ENCODE measurements at places on chromosomes 5 and 9.
A peak's percentile ranks its signal among the peaks of the same experiment; 100 is the strongest.

DNA sequence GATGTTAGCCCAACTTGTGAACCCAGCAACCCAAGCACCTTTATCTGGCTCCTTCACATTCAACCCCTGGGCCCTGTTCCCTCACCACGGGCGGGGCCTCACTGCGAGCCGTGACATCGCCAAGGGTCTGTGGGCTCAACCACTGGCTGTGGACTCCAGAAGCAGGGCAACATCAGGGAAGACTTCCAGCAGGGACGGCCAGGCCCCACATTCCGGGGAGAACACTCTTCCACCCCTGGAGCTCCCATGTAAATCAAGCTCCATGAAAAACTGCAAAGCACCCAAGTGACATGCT, 175.3 kb downstream of the ERCC6L2 start:
- no peak for DNase-seq

DNA sequence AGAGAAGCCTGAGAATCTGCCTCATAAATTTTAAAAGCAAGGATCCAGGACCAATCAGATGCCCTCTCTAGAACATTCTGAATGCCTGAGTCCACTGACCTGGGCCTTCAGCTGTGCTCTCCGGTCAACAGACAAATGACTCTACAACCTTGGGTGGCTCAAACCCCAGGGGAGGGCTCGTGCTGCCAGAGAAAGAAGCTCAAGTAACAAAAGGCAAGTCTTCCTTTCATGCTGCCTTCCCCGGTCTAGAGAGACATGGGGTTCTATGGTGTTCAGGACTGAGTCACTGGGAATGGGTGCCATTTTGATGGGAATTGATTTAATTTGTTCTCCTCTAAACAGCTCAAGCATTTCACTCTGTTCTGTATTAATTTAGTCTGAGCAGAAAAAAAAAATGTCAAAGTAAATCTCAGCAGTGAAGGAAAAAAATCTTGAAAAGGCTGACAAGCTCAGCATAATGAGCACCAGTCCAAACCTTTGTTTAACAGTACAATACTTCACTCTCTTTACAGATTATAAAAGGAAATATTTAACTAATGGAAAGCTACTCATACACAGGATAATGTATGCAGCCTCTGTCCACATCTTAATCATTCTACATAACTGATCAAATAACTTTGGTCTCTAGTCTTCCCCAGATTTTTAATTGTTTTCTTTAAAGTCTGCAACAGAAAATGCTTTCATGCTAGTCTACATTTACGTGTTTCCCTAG, 191.0 kb downstream of the GLIS3 start:
- DNase-seq = no peak

GRCh38 chr9:131275332-131276093, 797 bp downstream of the FAM78A start:
- DNase-seq = no peak

GRCh38 chr5:65047948-65048690, 279.4 kb downstream of the CWC27 start:
- DNase-seq = no peak

DNA sequence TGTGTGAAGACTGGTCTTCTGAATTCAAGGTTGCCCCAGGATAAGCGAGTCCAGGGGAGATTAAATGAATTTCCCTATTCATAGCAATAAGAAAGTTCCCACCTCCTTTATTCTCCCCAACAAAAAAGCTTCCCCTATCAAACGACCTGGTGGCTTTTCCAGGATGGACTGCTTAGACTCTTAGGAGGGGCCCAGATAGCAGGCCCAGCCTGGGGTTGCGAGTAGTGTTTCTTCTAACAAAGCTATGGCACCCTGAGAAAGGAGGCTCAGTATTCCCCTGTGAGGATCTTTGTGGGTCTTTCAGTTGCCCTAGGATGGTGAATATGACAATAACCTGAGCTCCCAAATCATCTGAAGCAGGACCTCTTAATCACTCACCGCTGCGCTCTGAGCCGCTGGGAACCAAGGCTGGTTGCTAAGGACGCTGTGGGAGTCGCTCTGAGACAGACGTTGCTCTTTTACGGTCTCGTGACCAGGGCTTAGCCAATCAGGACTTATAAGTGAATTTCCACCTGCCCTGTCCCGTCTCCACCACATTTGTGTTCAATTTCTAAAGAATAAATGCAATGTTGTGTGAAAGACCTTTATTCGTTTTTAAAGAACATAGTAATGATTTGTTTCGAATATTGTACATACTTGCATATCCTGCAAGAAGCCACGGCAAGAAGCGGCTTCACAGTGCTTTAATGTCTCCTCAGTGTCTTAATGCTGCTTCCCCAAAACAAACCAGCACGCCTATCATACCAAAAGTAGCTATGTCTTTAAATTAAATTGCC, at the start of gene TMEM232:
TSS of gene TMEM232 (minus strand) at position 423 of the 776 bp plus-strand sequence. CDS start 59,319 bp downstream, outside the sequence.
- peak; percentile 92 for DNase-seq

- no peak for DNase-seq
Measured at GRCh38 chr9:124251605-124252378, 6.0 kb upstream of the NEK6 start.

GRCh38 chr9:109806506-109807115, 26.6 kb downstream of the PALM2AKAP2 start:
- DNase-seq = no peak

- no peak for DNase-seq
Measured at GRCh38 chr9:122226142-122226757, 2.5 kb downstream of the LHX6 start.

GRCh38 chr5:129904102-129904666, at the start of gene CHSY3:
Gene CHSY3 (plus strand): TSS chr5:129904465.
- DNase-seq = peak; percentile 66

- DNase-seq = no peak
Measured at GRCh38 chr5:38546691-38547146, 9.7 kb downstream of the LIFR start.

DNA sequence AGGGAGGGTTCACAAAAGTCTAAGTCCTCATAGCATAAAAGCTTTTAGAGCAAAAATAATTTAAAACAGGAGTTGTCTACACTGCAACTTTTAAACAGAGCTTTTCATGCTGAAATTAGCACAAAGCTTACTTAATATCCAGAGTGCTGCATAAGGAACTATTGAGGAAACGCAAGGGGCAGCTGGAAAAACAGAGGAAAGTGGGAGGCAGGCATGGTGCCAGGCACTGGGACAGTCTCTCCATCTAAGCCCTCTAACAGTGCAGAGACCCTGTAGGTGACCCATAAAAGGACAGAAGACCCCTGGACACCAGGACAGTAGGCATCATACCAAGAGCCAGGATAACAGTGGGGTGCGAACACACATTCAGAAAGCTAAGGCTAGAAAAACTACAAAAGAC, 49.3 kb downstream of the ADAMTS12 start:
- no peak for DNase-seq

DNA sequence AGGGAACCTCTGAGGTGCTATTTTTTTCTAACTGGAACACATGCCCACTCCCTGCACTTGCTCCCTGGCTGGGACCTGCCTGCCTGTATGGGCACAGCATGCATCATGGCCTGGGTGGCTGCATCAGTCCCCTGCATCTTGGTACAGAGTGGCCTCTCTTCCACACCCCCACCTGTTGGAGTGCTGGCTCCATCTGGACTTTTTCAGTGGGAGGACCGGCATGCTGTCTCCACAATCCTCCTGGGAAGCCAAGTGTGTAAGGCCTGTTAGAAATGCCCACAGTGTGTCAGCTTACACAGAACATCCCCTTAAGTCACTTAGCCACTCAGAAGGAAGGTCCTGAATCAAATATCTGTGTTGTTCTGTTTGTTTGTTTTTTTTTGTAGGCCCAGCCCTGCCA, 102.9 kb downstream of the MARCHF3 start:
- no peak for DNase-seq

DNA sequence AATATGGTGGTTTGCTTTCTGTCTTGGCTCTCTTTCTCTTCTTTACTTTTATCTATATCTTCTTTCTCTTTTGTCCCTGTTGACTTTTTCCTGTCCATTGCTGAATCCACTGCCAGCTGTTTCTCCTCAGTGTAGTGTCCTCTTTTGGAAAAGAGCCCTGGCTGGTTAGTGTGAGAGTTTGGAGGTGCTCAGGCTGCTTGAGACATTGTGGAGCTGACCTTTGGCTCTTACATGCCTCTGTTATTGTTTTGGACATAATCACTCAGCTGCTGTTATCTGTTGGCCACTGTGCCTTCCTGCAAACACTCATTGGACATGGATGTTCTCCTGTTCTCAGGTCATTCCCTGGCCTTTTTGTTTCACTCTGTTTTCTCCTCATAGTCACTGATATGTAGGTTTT, 295.4 kb upstream of the RIOK2 start:
- no peak for DNase-seq

DNA sequence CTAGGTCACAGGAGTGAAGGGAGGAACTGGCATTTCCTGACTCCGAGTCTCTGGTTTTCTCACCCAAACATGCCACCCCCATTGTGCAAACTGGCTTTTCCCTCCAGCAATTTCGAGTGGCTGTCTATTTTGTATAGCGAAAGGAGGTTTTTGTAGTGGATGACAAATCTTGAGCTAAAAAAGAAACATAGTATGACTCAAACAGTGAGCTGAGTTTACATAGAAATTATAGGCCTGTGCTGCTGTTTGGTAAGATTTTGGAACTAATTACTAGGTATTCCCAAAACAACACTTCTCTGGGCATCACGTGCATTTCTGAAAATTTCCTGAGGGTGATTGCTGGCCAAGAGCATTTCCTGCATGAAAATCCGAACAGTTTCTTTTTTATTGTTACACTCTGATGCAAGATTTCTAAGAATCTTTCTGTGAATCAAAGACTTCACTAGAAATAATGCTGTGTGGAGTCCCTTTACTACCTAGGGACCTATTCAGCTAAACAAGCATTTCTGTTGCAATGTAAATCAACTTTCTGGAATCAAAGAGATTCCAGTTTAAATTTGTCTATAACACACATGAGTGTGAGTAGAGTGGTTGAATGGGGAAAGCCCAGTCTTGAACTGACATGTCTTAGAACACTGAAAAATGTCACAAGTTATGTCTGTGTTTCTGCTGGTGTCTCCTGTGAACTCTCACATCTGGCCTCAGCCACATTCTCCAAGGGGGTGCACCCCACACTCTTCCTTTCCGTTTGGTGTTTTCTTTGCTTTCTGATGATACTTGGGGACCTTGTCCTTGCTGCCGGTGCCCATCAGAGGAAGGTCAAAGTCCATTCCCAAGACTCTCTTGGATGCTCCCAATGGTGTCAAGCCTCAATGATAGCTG, 33.3 kb upstream of the DAPK1 start:
- no peak for DNase-seq

- no peak for DNase-seq
Measured at GRCh38 chr5:123500471-123500870, 11.5 kb upstream of the CSNK1G3 start.

DNA sequence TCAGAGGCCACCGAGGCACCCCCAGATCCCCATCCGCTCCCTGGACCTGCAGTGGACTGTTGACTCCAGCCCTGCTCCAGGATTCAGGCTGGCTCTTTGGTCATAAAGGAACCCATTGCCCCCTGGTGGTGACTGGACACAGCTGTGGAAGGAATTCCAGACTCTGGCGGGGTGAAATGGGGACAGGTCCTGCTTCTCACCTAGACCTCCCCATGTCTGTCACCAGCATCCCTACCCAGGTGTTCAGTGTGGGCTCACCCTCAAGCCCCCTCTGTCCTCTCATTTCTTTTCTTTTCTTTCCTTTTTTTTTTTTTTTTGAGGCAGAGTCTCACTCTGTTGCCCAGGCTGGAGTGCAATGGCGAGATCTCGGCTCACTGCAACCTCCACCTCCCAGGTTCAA, 25.5 kb upstream of the STXBP1 start:
- peak; percentile 80 for DNase-seq

- DNase-seq = no peak
Measured at GRCh38 chr9:127349483-127350113, 47.4 kb upstream of the SLC2A8 start.

DNA sequence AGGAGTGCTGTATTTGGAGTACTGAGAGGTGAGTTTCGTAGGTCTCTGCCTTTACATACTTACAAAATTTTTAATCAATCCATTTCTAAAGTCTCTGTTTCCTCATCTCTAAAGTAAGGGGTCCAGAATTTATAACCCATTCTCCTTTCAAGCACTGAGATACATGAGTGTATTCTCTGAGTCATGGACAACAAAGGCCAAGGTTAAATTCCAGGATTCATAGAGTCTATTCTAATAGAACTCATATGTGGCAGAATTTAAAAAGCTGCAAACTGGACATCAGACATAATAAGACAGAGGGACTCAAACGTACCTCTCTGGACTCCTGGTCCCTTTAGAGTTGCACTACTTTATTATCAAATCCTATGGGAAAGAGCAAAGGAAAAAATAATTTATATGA, 112.5 kb upstream of the SLIT3 start:
- no peak for DNase-seq

GRCh38 chr9:121589986-121590385, 61.4 kb upstream of the DAB2IP start:
- no peak for DNase-seq

DNA sequence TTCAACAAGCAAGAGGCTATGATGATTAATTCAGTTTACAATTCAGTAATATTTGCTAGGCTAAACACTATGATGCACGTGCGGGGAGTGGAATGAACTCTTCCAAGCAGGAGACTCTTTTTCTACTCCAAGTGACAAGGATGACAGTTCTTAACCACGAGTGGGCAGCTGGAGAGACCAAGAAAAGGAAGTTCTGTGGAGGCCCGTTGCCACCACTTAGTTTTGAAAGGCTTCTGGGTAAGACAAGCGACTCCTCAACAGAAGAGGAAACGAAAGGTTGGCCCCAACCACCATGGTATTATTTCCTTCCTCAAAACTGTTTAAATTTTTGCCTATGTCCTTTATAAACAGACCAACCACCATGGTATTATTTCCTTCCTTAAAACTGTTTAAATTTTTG, 2.8 kb downstream of the DCAF12 start:
- DNase-seq = peak; percentile 81

- no peak for DNase-seq
Measured at GRCh38 chr9:38208206-38208901, 139.3 kb upstream of the SHB start.

DNA sequence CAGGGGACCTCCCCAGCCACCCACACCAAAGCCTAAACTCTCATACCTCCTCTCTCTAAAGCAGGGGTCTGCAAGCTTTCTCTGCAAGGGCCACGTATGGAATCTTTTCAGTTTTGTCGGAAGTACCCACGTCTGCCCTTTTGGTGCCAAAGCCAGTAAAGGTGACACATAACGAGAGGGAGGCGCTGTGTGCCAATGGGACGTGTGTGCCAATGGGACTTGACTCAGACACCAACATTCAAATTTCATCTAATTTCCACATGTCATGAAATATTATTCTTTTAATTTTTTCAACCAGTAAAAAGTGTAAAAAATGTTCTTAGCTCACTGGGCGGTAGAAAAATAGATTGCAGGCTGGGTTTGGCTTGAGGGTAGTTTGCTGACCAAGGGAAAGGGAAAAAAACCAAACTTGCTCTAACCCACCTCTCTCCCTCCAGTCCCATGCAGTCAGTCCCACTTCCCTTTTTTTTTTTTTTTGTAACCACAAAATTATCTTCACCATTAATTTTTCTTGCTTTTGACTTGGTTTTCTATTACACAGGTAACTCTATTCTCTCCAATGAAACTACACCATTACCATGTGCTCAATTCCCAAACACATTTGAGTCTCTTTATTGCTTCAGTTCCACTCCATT, 25.5 kb downstream of the OR2V1 start:
- no peak for DNase-seq

GRCh38 chr5:27325513-27325912, 287.1 kb upstream of the CDH9 start:
- no peak for DNase-seq

- DNase-seq = peak; percentile 39
Measured at GRCh38 chr9:26744191-26744965, 148.2 kb downstream of the CAAP1 start.

- DNase-seq = no peak
Measured at GRCh38 chr5:15966651-15967050, 212.9 kb downstream of the MARCHF11 start.

GRCh38 chr5:168987543-168988300, 313.2 kb downstream of the SLIT3 start:
- DNase-seq = peak; percentile 79

All from pons (tissue), 1 donor.